A549 treated with GW870086 at 1 μM for 4 hours (cell line): ENCODE measurements at places on chromosomes 3 and 15. TPM values are rescaled to one million over a fixed set of nuclear protein-coding genes. Genes with fewer than 3 reads are reported as not detected.

The BNC1 gene
- total RNA-seq: 0.78 to 1.2 TPM (median 0.98 TPM) in 5 replicates

The SLC51A gene
- total RNA-seq: not detected in 5 replicates

The CLDN11 gene
- 0.17 to 0.32 TPM (median 0.28 TPM) in 4 of 5 replicates, not detected in the other for total RNA-seq

The TF gene
- total RNA-seq: 0.83 to 3.9 TPM (median 1.4 TPM) in 5 replicates

The ANKRD34C gene
- not detected in 5 replicates for total RNA-seq

The VEPH1 gene
- total RNA-seq: 0.31 to 1.0 TPM (median 0.61 TPM) in 5 replicates

The LMOD3 gene
- total RNA-seq: not detected in 5 replicates

The ADCY5 gene
- 0.34 to 0.81 TPM (median 0.43 TPM) in 5 replicates for total RNA-seq

The DOCK3 gene
- total RNA-seq: 0.27 to 0.39 TPM (median 0.35 TPM) in 5 replicates

The GOLGA8B gene
- 14.1 to 22.5 TPM (median 17.9 TPM) in 5 replicates for total RNA-seq

The ZMYND10 gene
- total RNA-seq: 0.37 to 1.8 TPM (median 1.2 TPM) in 5 replicates

The CTXND1 gene
- 0.01 to 0.02 TPM (median 0.02 TPM) in 3 of 5 replicates, not detected in the others for total RNA-seq

The UBE2Q2 gene
- total RNA-seq: 32.3 to 44.9 TPM (median 39.8 TPM) in 5 replicates

The FRMD5 gene
- total RNA-seq: 2.2 to 3.5 TPM (median 2.9 TPM) in 5 replicates

The PCOLCE2 gene
- total RNA-seq: 28.4 to 34.4 TPM (median 29.1 TPM) in 5 replicates

The LIPC gene
- 0.06 to 0.21 TPM (median 0.13 TPM) in 4 of 5 replicates, not detected in the other for total RNA-seq

The SERPINI2 gene
- not detected in 5 replicates for total RNA-seq

The IL5RA gene
- 0.10 TPM in 1 of 5 replicates, not detected in the others for total RNA-seq

The DUOXA2 gene
- total RNA-seq: not detected in 5 replicates

The MOBP gene
- total RNA-seq: 0.09 to 0.37 TPM in 2 of 5 replicates, not detected in the others

The ESYT3 gene
- 0.54 to 0.94 TPM (median 0.70 TPM) in 5 replicates for total RNA-seq

The STRC gene
- total RNA-seq: 0.03 to 0.20 TPM (median 0.10 TPM) in 4 of 5 replicates, not detected in the other

The LEKR1 gene
- 0.78 to 1.4 TPM (median 0.80 TPM) in 5 replicates for total RNA-seq

The ZBED2 gene
- total RNA-seq: 0.11 to 0.29 TPM (median 0.16 TPM) in 5 replicates

The PDCD10 gene
- total RNA-seq: 49.0 to 60.0 TPM (median 57.1 TPM) in 5 replicates

The MME gene
- not detected in 5 replicates for total RNA-seq

The KNG1 gene
- 0.02 TPM in 1 of 5 replicates, not detected in the others for total RNA-seq

The CD86 gene
- 0.10 TPM in 1 of 5 replicates, not detected in the others for total RNA-seq

The OSBPL10 gene
- 14.5 to 23.1 TPM (median 22.9 TPM) in 5 replicates for total RNA-seq

The ADAMTS9 gene
- 0.42 to 0.87 TPM (median 0.53 TPM) in 5 replicates for total RNA-seq

The FANCD2OS gene
- not detected in 5 replicates for total RNA-seq

The GNAT1 gene
- total RNA-seq: not detected in 5 replicates

The ANKUB1 gene
- not detected in 5 replicates for total RNA-seq

The TSEN2 gene
- 17.3 to 19.0 TPM (median 17.5 TPM) in 5 replicates for total RNA-seq

The PDCD7 gene
- 24.5 to 27.8 TPM (median 26.2 TPM) in 5 replicates for total RNA-seq

The HAUS2 gene
- 19.1 to 20.8 TPM (median 19.7 TPM) in 5 replicates for total RNA-seq

The CCDC13 gene
- 0.41 to 0.61 TPM (median 0.46 TPM) in 5 replicates for total RNA-seq

The CELSR3 gene
- total RNA-seq: 3.1 to 4.8 TPM (median 4.0 TPM) in 5 replicates

The HCN4 gene
- 0.22 to 0.37 TPM (median 0.26 TPM) in 5 replicates for total RNA-seq

The CTXN2 gene
- total RNA-seq: 0.05 TPM in 1 of 5 replicates, not detected in the others

The GRIP2 gene
- total RNA-seq: 1.0 to 2.0 TPM (median 1.6 TPM) in 5 replicates
